RWPE1 (cell line): ENCODE measurements at places on chromosomes 16 and 17.

DNA sequence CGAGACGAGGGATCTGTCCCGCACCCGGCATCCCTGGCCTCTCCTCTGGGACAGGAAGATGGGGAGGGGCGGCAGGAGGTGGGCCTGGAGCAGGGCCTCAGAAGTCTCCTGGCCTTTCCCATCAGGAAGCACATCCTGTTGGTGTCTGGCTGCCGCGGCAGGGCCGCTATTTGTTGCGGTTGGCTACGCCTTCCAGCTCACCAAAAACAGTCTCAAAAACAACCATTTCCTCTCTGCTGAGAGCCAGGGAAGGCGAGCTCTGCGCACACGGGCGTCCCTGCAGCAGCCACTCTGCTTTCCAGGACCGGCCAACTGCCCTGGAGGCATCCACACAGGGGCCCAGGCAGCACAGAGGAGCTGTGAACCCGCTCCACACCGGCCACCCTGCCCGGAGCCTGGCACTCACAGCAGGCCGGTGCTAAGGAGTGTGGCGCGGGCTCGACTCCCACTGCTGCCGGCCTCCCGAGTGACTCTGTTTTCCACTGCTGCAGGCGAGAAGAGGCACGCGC is at the start of gene TMEM204:
Gene TMEM204, plus strand, starts transcription at position 224 of the 509 bp plus-strand sequence. CDS start 610 bp downstream, outside the sequence.
- DNase-seq: no peak

- DNase-seq: no peak
These were observed 3.2 kb downstream of the OR2C1 start for GRCh38 chr16:3358871-3359270.

GRCh38 chr16:10885246-10885645 is 8.2 kb downstream of the CIITA start:
- DNase-seq: no peak

- no peak for DNase-seq
These were observed 1.3 kb upstream of the BAIAP2 start for GRCh38 chr17:81033535-81034167.

GRCh38 chr17:13337151-13337550 is 264.6 kb downstream of the HS3ST3A1 start:
- no peak for DNase-seq

- no peak for DNase-seq
These were observed 345.1 kb upstream of the PSMD7 start for GRCh38 chr16:73951481-73951880.

DNA sequence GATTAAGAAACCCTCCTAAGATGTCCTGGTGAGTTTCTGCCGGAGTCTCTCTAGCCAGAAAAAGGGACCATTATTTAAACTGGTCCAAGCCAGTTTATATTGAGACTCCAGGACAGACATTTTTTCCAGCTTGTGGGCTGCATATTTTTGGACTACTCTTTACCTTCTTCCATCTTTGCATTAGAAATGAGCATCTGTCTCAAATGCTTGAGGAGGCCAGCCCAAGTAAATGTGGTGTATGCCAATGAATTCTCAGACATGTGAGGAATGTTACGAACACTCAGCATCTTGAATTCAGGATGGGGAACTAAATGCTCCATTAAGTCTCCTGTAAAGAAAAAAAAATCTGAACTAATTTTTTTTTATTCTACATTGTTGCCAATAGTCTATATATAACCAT is 18.4 kb downstream of the TUBD1 start:
- DNase-seq: no peak

GRCh38 chr17:42016411-42016831 is 818 bp downstream of the DNAJC7 start:
- no peak for DNase-seq

- DNase-seq: no peak
These were observed 21.5 kb downstream of the ITGAL start for GRCh38 chr16:30493941-30494488.

DNA sequence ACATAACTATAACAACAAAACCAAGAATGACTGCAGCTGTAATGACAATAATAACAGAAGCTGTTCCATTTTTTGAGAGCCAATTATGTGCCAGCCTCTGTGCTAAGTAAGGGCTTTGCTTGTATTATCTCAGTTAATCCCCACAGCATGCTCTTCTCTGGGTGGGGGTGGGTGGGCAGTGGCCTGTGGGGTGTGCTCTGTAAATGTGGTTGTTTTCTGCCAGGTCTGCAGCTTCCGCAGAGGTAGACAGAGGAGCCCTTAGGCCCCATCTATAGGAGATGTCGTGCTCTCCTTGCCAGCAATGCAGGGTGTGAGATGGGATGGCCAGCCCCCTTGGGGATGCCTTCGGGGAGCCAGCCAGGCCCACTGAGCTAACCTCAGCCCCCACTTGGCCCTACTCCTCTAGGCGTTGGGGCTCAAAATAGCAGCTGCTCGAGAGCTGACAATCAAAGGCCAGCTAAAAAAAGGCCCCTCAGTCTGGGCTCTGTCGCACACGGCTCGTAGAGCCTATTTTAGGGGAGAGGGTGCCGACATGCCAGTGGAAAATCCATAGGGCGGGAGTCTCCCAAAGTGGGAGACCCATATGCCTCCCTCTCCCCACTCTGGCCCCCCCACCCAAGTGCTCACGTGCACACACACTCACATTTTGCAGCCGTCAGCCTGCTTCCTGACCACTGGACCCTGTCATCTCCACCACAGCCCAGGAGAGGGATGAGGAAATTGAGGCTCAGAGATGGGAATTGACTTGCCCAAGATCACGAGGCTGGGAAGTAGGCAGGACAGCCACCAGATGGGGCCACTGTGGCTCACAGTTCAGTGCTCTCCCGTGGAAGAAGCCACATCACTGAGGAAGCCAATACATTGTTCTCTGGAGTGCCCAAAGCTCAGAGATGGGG is 15.8 kb downstream of the CDH16 start:
- no peak for DNase-seq

DNA sequence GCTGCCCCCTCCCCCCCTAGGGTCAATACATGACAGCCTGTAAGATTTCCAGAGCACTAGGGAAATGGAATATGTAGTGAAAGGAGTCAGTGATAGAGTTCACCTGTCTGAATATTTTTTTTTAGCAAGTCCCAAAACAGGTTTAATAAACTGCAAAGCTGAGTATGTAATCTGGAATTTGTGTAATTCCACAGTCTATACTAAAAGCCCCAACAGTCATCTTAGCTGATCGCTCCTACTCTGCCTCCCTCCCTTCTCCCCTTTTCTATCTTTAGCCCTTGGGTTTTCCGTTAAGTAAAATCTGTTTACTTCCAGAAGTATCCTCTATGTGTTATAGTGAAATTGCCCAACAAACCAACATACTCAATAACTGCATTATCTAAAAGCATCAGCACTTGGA is 3.5 kb downstream of the CDH13 start:
- DNase-seq: peak; percentile 35

DNA sequence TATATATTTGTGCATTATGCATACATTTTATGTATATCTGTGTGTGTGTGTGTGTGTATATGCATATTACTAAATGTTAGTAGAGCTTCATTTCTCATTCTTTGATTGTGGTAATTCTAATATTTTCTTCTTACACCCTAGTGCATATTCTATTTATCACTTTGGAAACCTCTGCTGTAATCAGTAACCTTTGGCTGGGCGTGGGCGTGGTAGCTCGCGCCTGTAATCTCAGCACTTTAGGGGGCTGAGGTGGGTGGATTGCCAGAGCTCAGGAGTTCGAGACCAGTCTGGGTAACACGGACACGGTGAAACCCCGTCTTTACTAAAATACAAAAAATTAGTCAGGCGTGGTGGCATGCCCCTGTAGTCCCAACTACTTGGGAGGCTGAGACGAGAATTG is 26.9 kb downstream of the CPSF4L start:
- no peak for DNase-seq

DNA sequence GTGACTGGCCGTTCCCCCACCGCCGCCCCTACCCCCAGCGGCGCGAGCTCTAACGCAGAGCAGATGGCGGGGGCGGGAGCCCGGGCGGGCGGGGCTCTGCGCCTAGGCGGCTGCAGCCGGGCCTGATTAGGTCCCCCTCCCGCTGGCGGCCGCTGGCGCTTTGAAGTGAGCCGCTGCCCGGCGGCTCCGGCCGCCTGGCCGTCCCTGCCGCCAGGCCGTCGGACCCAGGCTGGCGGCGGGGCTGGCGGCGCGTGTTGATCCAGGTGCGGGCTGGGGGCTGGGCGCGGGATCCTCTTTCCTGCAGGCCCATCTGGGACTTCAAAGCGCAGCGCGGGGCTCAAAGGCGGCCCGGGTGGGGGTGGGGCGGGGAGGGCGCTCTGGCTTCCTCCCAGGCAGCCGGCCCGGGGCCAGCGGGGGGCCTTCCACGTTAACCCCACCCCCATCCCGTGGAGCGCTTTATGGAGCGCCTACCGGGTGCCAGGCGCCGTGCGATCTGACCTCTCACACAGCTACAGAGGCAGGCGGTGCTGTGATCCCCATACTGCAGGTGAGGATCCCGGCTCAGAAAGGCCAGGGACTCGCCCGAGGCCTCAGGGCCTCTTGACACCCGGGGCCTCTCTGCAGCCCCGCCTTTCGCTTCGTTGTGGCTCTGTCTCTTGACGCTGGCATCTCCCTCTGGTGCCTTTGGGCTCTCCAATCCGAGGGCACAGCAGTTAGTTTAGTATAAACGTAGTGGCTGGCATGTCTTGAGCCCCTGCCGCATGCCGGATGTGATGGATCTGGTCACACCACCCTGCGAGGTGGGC is 80.0 kb upstream of the NKD1 start:
- DNase-seq: no peak

- DNase-seq: no peak
These were observed 49.6 kb upstream of the NKD1 start for GRCh38 chr16:50498431-50499155.

DNA sequence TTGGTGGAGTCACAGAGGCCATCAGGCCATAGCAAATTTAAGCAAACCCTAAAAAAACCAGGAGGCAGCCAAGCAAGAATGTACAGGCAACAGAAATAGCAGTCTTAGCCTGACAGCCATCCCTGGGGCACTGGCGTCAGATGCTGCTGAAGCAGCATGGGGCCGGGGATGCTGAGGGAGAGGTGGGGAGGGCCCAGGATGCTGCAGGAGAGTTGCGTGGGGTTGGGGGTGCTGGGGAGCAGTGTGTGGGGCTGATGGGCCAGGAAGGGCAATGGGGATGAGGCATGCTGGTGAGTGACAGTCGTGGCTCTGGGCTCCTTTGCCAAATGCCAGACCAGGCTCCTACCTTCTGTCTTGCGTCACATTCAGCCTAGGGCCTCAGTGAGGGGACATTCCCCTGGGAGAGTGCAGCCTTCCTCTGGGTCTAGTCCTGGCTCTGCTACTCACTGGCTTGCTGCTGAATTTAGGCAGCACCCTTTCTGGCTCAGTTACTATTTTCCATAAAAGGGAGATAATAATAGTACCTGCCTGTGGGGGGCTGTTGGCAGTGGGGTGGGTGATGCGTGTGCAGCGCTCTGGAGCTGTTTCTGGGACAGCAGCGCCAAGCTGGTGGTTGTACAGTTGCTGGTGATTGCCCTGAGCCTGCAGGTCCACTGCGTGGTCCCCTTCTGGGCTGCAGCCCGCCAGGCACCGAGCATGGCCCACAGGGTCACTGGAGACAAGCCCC is 88.1 kb downstream of the AMFR start:
- no peak for DNase-seq

GRCh38 chr17:76515274-76515949 is 14.2 kb upstream of the RHBDF2 start:
- DNase-seq: no peak

DNA sequence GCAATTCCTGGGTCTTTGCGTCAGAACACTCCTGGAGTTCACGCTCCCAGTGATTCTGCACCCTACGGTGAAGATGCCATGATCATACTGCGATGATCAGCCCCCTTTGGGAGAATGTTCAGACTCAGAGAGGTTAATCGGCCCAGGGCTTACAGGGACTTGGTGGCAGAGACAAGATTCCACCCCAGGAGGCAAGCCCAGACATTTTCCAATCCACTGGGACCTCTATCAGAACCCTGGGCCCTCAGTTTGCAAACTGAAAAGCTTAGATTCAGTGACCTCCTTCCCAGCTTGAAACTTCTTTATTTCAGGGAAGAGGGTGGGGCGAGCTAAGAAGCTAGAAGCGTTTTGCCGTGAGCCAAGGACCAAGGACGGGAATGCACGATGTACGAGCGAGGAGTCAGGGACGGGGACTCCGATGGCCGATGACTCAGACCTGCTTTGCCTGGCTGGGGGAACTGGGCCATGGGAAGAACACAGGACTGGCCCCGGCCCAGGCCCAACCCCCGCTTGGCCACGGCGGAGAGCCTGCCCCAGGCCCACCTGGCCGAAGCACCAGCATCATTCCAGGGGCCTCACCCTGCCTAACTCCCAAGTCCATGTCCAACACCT is 34.7 kb downstream of the SOCS3 start:
- DNase-seq: no peak

DNA sequence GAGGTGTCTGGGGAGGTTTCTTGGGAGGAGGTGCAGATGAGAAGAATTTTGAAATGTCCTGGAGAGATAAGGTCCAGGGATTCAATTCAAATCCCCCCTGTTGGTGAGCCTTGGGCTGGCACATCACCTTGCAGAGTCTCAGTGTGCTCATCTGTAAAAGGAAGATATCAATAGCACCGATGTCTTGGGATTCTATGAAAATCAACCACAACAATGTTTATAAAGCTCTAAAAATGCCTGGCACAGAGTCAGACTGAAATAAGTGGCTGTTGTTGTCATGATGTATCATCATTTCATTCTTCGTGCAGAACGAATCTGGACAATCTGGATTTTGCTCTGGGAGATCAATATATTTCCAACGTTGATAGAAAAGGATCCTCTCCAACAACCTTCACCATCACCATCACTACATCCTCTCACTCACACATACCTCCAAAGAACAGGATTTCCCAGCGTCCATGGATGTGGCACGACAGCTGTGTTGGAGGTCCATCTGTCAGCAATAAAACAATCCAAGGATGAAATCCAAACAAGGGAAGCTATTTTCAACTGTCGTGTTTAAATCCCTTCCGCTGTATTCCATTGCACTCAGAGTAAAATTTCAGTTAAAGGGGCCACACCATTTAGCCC is 393.7 kb upstream of the DYNLRB2 start:
- DNase-seq: no peak

DNA sequence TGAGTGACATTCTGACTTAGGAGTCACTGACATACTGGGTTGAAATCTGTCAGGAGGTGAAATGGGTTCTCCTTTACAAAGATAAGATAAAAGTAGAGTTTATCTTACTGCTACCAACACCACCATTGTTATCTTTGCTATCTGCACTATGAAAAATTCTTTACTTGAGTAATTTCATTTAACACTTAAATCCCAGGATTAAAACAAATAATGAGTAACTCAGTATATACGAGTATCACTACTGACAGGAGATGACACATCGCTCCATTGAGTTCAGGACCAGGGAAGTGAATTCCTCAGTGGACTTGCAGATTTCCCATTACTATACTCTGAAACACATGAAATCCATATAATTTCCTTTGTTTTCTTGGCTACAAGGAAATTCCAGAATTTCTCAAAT is 242.1 kb upstream of the NLRP1 start:
- peak; percentile 28 for DNase-seq

GRCh38 chr17:19410875-19411620 is at the start of gene RNF112:
Gene RNF112 (plus strand): TSS chr17:19411232. CDS start chr17:19411409, 177 bp downstream.
- no peak for DNase-seq
